Fibroblast of skin of left quadriceps (primary cell): ENCODE measurements at places on chromosomes 12 and 14.

DNA sequence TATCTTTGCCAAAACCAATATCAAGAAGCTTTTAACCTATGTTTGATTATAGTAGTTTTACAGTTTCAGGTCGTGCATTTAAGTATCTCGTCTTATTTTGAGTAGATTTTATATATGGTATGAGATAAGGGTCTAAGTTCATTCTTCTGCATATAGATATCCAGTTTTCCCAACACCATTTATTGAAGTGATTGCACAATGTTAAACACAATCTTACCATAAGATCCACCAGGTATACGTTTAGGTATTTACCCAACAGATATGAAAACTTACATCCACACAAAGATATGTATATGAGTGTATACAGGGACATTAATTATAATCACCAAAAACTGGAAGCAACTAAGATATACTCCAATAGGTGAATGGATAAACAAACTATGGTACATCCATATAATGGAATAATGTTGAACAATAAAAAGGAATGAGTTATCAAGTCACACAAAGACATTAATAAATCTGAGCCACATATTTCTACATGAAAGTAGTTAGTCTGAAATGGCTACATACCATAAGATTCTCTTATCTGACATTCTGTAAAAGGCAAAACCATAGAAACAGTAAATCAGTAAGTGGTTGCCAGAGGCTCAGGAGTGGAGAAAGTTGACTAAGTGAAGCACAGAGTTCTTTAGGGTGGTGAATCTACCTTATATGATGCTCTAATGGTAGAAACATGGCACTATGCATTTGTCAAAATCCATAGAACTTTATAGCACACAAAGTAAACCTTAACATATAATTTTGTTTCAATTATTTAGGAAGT is 222.6 kb downstream of the NUAK1 start:
- DNase-seq = no peak

GRCh38 chr14:58736606-58737005 is 98.8 kb downstream of the DACT1 start:
- DNase-seq = no peak

- DNase-seq = no peak
Observed at GRCh38 chr14:55571125-55571889, 8.7 kb upstream of the KTN1 start.

DNA sequence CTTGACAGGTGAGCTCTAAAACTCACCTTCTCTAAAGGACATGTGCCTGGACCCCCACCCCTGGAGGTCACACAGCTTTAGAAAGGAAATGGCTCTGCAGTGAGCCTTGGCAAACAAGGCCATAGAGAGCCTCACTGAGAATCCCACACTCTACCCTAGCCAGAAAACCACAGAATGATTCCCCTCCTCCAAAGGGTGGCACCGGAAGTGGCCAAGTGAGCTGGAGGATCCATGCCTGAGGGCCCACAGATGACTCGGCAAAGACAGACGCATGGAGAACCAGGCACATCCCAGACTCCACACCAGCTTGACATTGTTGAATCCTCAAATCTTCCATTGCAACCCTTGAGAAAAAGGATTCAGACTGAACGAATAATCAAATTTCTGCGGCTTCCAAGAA is 54.2 kb upstream of the PTHLH start:
- no peak for DNase-seq
